ENCODE measurements at places on chromosomes 3 and 15.

DNA sequence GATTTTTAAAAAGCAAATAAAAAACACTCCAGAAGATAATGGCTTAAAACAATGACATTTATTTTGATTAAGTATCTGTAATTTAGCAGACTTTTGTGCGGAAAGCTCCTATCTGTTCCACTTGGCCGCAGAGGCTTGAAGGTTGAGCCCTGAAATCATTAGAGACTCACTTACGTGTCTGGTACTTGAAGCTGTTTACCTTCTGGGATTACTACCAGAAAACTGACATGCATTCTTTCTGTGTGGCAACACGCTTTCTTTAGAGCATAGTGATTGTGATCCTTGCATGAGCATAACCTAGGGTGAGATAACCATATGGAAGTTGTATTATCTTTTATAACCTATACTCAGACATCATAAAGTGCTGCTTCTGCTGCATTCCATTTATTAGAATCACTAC is 298.5 kb downstream of the SI start:
- no peak for DNase-seq

DNA sequence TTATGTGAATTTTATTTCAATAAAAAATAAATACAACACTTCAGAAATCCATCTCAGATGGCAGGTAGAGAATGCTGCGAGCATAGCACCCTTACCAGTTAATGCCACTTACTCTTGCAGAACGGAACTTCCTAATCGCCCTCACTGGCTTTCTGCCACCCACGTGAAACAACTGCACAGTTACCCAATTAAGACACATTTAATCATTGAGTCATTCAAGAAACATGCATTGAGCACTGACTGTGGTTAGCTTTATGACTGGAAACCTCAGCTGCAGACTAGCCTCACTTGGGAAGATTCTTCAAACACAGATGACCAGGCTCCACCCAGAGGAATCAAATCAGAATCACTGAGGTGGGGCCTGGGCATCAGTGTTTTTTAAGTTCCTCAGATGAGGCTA is 5.6 kb upstream of the MFGE8 start:
- no peak for DNase-seq

GRCh38 chr15:63403254-63403945 is 21.8 kb upstream of the CA12 start:
- no peak for DNase-seq

GRCh38 chr3:68977486-68978167 is 35.9 kb downstream of the EOGT start:
- DNase-seq: no peak

- no peak for DNase-seq
Observed at GRCh38 chr3:57942872-57943283, 65.3 kb upstream of the FLNB start.

DNA sequence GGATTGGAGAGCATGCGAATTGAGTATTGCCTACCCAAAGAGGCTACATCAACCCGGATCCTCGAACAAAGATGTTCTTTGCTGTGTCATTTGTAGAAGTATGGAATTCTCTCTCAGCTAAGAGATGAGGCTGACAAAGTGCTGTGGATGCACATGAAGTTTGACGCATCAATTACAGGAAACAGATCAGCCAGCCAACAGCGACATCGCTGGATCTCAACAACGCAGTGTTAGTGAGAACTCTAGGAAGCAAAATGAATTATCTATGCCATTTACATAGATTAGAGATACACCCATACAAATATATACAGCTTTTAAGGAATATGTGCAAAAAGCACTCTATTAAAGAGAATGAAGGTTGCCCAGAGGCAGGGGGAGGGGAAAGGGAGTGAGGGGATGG is 160.6 kb upstream of the RGMA start:
- DNase-seq: no peak

- DNase-seq: no peak
Observed at GRCh38 chr3:10526366-10526765, 21.0 kb upstream of the ATP2B2 start.

- no peak for DNase-seq
Observed at GRCh38 chr3:50255251-50255615, 13.7 kb upstream of the SEMA3B start.

GRCh38 chr15:84734794-84735479 is 13.5 kb upstream of the ZNF592 start:
- no peak for DNase-seq

GRCh38 chr15:60003243-60004008 is 685 bp upstream of the FOXB1 start:
- no peak for DNase-seq

DNA sequence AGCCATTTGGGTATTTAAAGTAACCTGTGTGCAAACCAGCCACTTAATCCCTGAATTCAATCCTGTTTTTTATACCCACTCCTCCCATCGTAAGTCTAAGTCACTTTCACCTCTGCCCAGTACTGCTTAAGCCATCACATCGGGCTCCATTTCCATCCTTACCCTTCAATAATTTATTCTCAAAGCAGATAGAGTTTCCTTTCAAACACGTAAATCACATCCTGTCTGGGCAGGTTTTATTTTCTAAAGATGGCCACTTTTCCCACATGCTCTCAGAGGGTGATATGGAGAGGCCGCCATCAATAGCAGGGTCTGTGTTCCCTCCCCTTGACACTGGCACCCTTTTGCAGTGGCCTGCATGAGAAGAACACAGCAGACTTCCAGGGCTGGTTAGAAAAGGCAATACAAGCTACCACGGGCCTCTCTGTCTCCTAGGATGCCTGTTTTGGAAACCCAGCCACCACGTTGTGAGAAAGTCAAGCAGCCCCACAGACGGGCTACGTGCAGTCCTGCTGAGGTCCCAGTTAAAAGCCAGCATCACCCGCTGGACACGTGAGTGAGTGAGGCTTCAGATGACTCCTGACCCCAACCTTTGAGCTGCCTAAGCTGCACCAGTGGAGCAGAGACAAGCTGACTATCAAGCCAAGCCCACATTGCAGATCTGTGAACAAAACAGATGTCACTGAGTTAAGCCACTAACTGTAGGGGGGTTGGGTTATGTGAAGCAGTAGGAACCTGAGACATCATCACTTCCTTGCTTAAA is 241.8 kb upstream of the SLCO3A1 start:
- no peak for DNase-seq

DNA sequence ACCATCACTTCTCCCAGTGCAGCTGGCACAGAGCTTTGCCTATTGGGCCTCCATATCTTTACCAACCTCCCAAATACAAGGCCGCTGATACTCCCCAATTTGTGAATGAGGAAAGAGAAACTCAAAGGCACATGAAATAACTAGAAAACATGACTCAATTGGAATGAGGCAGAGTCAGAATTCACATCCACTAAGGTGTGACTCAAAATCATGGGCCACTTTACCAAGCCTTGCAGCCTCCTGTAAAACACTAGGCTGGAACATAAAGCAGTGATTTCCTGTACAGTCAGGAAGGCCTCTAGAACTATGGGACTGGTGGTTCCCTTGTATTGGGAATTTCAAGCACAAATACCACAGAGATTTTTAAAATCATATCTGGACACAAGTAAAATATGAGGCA is 128.6 kb downstream of the DCLK3 start:
- DNase-seq: no peak

DNA sequence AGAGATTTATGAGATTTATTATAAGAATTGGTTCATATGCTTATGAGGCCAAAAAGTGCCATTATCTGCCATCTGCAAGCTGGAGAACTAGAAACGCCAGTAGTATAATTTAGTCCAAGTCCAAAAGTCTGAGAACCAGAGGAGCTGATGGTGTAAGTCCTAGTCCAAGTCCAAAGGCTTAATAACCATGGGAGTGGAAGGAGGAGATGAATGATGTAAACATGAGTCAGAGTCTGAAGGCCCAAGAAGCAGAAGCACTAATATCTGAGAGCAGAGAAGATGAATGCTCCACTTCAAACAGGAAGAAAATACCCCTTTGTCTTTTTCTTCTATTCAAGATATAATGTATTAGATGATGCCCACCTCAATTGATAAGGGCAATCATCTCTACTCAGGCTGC is 185.7 kb downstream of the CGGBP1 start:
- DNase-seq: no peak

GRCh38 chr15:80006946-80007345 is 36.0 kb upstream of the BCL2A1 start:
- no peak for DNase-seq

- DNase-seq: no peak
Observed at GRCh38 chr3:71361334-71361890, 222.1 kb downstream of the FOXP1 start.

DNA sequence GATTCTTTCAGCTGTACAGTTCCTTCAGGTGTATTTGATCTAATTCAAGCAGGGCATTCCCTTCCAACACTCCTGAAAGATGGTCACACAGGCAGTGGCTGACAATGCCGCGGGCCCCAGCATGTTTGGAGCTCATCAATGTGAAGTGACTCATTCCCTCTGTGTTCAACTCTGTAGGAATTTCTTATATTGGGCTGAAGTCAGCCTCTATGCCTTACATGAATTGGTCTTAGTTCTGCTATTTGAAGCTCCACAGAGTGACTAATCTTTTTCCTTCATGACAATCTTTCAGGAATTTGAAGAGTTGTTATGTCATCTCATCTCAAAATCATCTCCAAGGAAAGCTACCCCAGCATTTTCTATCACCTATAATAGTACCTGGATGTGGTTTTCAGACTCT is 142.5 kb upstream of the C2CD4B start:
- no peak for DNase-seq

GRCh38 chr3:60202052-60202726 is 1049.1 kb downstream of the FHIT start:
- no peak for DNase-seq

- DNase-seq: no peak
Observed at GRCh38 chr3:122247087-122247824, 63.8 kb downstream of the CASR start.

- peak; percentile 6 for DNase-seq
Observed at GRCh38 chr15:59401824-59402569, 29.3 kb upstream of the MYO1E start.

DNA sequence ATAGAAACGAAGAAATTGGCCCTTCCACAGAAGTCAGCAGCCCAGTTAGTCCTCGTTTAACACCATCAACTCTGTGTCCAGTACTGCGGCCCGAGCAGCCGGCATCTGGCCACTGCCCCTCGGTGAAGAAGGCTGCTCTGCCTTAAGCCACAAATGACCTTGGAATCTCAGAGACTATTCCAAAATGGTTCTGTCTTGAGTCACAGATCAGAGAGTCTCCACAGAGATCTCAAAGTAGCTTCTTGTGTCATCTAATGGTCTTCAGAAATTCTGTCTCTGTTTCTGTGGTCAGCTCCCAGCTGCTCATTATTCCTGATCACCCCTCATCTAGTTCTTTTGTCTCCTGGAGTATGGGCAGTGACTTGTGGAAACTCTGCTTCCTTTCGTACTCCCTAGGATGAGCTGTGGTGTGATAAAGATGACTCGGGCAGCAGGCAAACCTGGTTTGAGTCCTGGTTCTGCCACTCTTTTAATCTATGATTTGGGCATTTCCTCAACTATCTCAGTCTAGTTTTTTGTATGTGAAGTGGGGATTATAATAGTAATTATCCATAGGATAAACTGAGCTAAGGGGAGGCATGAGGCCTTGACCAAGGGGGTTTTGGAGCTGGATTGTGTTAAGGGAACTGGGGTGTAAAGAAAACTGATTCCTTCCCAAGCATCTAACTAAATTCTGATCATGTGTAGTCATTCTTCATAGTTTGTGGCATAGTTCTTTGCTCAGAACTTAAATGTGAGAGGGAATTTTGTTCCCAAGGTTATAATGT is 22.6 kb downstream of the CRTC3 start:
- DNase-seq: no peak

DNA sequence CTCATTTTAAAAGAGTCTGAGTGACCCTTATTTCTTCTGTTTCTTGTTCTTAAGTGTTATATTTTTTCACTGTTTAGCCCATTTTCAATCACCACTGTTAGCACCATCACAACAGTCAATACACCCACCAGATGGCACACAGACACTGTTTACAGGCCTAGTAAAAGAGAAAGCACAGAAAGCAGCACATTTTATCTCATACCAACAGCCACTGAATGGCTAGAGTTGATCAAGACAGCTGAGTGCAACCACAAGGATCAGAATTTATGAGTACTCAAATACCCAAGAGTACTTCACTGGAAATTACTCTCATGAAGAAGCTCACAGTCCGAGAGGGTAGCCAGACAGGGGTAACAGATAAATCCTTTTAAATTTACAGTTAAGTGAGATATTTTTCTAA is 127.0 kb downstream of the TFDP2 start:
- no peak for DNase-seq

DNA sequence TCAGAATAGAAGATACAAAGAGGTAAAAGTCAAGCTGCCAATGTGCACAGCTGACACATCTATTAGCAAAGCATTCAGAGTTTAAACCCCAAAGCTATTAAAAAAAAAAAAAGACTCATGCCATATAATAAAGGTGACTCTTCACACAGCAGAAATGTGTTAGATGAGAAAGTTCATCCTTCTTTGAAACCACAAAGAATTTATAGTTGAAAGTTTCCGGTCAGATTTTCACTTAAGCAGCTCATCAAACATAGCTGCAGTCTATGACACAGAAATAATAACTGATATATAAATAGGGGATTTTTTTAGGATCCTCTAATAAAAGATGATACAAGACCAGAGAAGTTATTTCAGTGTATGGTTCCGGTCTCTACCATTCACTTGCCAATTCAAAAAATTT is 76.6 kb downstream of the WWTR1 start:
- DNase-seq: no peak

- DNase-seq: no peak
Observed at GRCh38 chr3:4643904-4644547, 150.9 kb downstream of the ITPR1 start.

DNA sequence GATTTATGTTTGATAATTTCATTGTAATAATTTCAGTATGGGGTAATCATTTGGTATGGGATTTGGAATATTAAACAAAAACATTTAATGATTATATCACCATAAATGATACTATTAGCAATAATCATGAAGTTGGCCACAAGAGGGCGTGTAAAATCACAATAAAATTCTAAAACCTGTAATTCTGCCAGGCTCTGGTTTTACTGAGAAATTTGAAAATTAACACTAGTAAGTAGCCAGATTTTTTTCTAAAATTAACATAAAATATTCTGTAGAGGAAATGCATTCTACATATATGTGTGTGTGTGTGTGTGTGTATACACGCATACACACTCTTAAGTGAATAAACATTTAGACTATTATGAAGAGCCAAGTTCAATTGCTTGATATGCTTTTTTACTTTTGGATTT is 40.5 kb downstream of the FEZF2 start:
- no peak for DNase-seq

DNA sequence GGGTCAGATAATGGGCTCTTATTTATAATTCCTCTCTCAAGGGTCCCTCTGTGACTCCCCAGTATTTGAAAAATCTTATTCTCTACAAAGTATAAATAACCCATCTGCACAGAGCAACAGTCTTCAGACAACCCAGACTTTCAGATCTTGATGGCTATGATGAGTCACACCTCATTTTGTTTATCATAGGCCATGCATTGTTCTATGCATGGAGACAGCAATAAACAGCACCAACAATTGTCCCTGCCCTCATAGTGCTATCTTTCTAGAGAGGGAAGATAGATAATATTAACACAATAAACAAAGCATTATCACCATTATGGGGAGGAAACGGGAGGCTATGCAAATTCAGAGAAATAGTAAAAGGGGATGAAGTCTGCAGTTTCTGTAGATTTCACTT is 13.4 kb downstream of the FHIT start:
- DNase-seq: no peak

- no peak for DNase-seq
Observed at GRCh38 chr15:50281427-50281826, 15.9 kb upstream of the HDC start.
